ENCODE measurements at places on chromosomes 5 and 9. TPM values are rescaled to one million over a fixed set of nuclear protein-coding genes. Genes with fewer than 3 reads are reported as not detected.

KIAA0825 gene
- 2.4 TPM for total RNA-seq

DNA sequence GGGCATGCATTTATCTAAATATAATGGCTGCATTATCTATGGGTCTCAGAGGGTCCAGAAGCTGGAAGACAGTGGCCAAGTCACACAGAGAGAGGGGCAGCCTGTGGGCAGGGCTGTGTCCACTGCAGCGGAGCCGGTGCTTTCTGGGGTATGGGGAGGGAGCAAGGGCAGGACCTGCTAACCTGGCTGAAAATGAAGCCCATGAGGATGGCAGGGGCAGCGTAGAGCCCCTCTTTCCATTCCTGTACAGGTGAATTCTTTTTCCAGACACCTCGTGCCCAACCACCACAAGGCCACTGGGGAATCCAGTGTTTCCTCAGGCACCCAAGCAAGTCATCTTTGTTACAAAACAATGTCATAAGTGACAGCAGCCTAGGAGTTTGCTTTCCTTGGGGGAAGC, 305.9 kb upstream of the IRX4 start:
- no peak for DNase-seq

DNA sequence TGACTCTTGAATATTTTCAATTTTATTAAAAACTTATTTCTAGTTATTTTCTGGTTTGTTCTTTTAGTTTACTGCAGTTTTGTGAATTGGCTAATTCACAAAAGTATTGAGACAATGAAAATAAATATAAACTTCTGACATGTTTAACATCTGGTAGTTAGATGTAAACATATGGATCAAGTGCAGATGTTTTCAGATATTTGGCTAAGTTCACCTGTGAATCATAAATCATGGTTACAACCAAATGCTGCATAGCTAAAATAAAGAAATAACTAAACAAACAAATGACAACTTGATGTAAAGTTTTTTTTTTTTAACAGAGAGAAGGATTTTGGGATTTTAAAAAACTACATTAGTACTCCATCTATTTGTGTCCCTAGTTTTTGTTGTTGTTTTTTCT, 484.6 kb downstream of the SLCO4C1 start:
- no peak for DNase-seq

DNA sequence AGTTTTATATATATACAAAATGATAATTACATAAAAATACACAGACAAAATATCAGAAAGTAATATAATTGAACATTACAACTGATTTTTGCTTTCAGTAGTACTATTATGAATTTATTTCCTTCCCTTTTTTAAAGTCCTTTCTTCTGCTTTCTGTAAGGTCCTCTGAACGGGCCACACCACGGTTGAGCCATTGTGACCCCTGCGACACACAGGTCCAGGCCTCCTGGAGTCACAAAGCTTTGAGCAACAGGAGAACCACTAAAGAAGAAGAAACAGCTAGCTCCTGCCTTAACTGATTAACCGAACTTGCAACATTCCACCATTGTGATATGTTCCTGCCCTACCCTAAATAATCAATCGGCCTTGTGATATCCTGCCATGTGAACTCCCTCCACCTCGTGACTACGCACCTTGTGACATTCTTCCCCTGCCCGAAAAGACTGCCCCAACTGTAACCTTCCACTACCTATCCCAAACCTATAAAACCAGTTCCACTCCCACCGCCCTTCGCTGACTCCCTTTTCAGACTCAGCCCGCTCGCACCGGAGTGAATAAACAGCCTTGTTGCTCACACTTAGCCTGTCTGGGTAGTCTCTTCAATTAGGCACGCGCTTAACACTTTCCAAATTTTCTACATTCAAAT, 375.0 kb upstream of the RFX3 start:
- no peak for DNase-seq

DNA sequence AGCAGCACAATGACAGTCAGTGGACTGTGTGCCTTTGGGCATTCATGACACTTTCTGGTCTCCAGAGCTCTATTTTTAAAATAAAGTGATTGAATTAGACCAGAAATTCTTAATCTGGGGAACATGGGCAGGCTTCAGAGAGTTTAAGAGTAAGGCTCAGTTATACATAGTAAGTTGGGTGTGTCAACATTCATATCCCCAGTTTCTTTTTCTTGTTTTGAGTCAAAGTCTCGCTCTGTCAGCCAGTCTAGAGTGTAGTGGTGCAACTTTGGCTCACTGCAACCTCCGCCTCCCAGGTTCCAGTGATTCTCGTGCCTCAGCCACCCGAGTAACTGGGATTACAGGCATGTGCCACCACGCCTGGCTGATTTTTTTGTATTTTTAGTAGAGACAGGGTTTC, 13.7 kb upstream of the KIF4B start:
- DNase-seq = no peak

DNA sequence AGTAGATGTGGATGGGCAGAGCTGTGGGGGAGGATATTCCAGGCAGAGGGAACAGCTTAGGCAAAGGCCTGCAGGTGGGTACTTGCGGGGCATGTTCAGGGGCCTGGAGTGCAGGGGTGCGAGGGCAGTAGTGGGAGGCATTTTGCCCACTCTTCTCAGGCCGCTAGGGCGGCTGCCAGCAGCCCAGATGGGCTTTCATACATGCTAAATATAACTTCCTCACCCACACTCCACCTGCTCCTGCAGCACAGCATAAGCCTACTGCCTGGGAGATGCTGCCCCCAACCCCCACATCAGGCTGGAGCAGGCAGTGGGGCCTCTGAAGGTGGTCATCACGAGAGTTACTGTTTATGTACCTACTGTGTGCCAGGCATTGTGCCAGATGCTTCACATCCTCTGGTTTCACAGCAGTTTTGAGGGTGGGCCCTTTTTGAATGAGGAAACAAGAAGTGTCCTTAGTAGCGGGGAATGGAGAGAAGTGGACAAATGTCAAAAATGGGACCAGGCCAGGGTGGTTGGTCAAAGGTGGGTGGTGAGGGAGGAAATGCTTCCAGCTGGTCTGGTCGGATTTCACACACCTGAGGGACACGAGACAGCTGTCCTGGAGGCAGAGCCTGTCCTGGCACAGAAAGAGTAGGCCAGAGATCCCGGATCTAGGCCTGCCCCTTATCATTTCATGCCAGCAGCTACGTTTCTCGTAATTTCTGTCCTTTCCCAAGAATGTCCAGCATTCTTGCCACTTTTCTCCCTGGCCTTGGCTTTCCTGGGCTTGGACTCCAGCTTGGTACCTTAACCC, 12.1 kb downstream of the RGS14 start:
- no peak for DNase-seq

- DNase-seq = no peak
These were observed 53.8 kb downstream of the HRH2 start for GRCh38 chr5:175711472-175712312.

DNA sequence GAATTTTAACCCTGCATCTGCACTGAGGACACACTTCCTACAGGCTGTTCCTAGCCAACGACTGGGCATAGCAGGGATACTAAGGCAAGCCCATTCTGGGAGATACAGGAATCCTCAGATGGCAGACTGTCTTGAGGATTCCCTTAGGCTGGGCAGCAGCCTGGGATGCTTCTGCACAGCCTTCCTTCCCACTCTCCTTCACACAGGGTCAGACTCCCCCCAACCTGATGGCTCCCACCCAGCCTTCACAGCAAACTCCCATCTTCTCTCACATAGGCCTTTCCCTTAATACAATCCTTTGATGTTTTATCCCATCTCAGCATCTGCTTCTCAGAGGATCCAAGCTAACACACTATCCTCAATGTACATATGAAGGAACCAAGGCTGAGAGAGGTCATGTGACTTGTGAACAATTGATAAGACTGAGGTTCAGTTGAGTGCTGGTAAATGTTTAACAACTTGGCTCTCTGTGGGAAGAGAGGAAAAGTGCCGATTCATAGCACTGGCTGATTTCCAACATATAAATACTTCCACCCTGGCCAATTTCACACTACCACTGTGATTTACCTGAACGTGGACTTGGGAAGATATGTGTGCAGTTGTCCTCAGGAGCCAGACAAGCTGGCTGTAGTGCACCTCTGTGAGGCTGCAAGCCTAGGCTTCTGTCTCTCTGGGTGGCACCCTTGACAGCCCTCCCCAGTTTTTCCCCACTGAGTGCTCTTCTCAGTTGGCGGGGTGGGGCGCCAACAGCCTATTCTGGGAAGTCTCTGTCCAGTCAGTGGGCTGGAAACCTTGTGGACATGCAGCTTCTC, 120.2 kb upstream of the TRIM32 start:
- no peak for DNase-seq

All from heart left ventricle (tissue), 16 donors.